NCI-H82 (cell line): ENCODE measurements at places on chromosomes 12 and 14.

DNA sequence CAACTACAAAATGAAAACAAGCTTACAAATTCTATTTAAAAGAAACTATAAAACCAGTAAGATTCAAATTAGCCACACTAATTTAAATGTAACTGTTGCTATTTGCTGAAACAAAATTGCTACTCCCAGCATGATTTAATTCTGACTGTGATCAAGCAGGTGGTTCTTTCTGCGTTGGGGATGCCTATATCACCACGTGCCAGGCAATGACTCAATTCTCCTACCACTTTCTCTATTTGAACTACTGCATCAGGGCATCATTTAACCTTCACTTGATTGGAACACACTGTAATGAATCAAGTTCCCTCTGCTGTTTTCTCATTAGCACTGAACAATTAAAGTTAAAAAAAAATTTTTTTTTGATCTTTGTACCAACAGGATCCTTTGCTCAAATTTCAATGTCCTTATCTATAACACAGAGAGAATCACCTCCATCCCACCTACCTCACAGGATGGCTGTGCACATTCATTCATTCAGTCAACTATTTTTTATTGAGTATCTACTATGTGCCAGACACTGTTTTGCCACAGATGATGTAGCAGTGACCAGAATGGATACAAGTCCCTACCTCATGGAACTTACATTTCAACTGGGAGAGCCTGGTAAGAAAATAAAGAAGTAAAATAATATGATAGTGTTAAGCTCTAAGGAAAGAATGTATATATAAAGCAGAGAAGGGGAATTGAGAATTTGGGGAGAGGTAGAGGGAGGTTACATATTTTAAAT, 8.0 kb upstream of the ACTN1 start:
- no peak for DNase-seq

DNA sequence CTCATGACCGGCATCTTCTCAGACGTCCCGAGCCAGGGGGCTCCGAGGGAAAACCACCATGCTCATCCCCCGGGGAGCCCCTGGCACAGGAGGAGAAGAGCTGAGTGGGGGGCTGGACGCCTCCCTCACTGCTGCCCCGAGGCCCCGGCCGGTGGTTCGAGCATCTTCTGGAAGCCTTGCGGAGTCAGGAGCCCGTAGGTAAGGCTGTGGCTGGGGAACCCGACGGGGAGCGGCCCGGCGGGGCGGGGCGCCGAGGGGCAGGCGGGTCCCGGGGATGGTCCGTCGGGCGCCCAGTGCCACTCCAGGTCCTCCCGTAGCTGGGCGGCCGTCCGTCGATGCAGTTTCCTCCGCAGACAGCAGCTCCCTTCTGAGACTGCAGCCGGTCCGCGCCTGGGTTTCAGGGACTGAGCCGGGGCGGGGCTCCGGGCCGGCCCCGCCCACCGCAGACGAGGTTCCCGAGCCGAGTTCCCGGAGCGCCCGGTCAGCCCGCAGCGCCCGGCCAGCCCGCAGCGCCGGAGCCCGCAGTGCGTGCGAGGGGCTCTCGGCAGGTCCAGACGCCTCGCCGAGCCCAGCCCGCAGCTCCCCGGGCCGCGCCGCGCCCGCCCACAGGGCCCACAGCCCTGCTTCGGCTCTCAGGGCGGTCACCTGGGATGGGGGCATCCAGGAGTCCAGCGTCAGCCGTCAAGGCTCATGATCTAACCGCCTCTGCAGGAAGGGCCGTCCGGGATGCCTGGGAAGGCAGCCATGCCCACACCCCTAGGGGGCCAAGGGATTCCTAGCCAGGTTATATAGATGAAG, at the start of gene PGF:
Gene PGF (minus strand): TSS at position 369 of the 798 bp plus-strand sequence. CDS start 355 bp downstream, at position 14.
- peak; percentile 72 for DNase-seq

DNA sequence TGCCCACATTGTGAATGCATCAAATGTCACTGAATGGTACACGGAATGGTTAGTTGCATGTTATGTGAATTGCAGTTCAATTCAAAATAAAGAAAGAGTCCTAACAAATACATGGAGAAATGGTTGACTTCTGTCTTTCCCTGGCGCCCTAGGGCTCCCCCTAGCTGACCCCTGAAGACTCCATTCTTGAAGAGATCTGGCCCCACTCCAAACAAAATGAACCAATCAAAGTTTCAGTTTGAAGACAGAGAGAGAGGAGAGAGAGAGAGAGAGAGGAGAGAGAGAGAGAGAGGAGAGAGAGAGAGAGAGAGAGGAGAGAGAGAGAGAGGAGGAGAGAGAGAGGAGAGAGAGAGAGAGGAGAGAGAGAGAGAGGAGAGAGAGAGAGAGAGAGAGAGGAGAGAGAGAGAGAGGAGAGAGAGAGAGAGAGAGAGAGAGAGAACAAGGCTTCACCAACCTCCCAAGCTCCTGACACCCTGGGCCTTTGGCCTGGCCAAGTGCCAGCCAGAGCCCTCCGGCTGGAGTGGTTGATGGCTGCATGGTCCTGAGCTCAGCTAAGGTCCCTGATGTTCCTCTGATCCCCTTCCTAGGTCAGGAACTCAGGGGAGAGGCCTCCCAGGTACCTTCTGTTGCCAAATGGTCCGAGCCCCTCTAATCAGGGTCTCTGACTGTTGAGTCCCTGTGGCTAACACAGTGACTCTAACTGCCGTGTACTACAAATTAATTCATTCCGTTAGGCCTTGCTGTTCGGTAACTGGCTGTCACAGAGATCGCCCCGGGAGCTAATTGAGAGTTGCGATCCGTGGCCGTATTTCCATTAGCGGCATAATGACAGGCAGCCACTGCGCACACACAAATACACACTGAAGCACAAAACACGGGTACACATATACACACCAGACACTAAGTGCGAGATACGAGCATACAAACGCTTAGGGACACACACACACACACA, 188.8 kb downstream of the ESRRB start:
- peak; percentile 25 for DNase-seq

- DNase-seq = no peak
Observed at GRCh38 chr12:109202770-109203169, 86.4 kb downstream of the ACACB start.

DNA sequence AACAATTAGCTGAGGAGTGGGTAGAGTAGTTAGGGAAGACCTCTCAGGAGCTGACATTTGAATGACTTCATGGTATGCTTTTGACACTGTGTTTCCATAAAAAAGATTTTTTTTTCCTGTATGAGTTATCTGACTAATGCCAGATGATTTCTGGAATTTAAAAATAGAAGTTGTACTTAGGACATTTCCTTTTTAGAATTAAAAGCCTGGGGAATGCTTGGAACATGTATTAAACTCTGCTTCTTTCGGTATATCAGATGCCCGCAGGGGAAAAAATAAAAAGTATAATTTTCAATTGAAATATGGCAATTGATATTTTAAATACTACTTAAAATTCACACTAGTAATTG, 41.1 kb downstream of the BRMS1L start:
- DNase-seq = no peak

DNA sequence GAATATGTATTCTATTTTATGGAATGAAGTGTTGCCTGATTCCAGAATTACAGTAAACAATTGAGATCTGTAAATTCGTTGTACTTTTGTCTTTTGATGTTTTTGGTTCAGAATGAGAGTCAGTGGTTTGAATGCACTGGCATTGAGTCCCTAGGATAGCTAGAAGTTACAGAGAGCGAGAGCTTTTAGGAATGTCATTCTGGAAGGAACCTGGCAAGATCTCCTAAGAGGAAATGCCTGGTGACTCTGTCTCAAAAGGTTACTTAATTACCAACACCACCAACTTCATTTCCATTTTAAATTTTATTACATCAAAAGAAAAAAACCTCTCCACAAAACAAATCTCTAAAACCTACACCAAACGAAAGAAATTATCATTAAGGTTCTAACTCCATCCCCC, 6.0 kb upstream of the CEBPE start:
- no peak for DNase-seq
